GM23248 (cell line): ENCODE measurements at places on chromosomes 11 and 22.

DNA sequence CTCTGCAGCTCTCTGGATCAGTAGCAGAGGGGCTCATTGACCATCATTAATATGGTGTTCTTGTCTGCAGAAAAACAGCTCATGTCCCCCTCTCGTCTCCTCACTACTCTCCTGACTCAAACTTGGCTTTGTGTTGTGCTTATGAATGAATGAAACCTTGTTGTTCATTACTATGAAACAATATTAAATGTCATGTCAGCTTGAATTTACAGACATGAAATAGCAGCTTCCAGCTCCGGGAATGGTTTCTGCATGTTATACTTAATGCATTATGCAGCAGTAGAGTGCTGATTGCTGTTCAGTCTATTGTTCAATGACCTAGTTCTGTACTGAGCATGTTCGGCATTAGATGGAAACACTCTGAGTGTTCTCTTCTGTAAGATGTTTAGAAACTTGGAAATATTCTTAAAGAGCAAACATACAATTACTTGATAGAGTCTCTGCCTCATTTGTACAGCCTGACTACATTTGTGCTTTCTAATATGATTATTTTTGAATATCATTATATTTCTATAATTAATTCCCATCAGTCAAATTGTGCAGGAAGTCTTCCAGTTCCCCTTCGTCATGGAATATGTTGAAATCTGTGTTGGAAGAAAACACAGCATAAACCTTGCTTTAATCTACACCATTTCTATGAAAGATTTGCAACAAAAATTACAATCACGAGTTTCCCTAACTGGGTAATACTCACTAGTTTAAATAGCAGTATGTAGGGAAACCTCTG, 340.4 kb downstream of the SOX6 start:
- no peak for DNase-seq

- no peak for DNase-seq
These were observed 401.1 kb downstream of the SHANK2 start for GRCh38 chr11:70851308-70851707.

DNA sequence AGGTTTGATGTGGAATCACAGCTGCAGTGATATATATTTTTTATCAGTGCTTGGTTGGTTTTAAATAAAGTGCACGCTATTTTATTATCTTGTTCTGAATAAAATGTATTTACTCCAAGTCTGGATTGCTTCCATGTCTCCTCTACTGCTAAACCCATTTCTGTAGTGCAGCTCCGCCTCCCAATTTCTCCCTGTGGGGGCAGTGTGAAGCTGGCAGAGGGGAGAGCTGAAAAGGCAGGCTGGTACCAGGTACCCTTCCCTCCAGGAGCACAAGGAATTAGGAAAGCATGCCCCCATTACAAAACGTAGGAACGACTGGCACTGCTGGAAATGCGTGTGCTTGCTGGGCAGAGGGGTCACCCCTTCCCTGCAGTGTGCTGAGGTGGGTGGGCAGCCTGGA, 934 bp upstream of the TMEM132A start:
- no peak for DNase-seq

DNA sequence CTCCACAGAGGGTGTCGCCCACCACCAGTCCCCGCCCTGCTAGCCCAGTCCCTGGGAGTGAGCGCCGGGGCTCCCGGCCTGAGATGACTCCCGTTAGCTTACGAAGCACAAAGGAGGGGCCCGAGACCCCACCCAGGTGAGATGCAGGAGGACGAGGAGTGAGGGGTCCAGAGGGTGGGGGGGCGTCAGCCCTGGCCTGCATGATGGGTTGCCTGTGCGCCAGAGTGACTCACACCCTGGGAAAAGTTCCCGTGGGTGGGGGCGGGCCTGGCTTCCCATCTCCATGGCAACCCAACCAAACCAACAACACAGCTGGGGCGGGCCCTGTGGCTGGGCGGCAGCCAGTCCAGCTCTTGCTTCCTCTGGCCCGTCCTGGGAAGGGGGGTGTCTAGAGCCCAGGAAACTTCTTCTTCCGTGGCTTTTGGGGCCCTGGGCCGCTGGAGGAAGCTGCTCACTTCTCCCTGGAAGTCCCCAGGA, 4.5 kb downstream of the GAS2L1 start:
- DNase-seq: peak; percentile 99

DNA sequence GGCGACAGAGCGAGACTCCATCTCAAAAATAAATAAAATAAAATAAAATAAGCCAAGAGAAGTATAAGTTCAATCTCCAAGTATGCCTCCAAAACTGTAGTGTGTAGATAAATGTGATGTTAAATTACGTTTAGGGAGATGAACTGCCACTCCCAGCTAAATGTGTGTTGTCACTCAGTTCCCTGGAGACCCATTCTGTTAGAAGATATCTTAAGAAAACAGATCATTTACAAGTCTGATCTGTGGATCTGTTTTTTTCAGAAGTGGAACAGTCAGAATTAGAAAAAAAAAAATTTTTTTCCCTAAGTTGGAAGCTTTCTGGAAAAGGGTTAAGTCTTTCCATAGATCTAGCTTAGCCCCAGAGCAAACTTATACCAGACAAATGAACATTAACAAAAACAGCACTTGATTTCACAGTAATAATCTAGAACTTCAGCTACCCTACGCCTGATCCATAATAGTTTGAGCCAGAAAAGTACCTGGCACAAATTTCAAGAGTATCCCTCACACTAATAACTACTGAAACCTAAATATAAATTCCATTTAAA, 18.2 kb downstream of the CELF1 start:
- no peak for DNase-seq

DNA sequence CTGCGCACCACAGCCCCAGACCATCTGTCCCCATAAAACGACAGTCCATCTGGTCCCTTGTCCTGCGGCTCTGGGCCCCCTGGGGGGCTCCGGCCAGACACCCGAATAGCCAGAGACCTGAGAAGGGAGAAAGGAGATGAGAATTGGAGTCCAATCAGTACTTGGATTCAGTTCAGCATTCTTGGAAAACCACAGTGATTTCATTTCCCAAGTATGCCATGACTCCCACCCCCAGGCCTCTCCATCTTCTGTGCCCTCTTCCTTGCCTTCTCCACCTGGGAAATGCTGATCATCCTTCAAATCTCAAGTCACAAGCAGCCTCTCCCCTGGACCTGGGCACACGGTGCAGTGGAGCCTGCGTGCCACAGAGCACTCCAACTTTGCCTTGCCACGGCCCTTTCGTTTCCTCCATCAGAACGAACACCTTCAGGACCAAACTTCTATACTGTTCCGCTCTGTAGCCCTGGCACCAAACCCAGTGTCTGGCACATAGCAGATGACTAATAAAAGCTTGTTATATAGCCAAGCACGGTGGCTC, 10.9 kb upstream of the MFNG start:
- DNase-seq: peak; percentile 92

GRCh38 chr11:119583585-119583984, 145.4 kb downstream of the NECTIN1 start:
- no peak for DNase-seq

GRCh38 chr11:40380835-40381234, 1078.6 kb downstream of the LRRC4C start:
- DNase-seq: no peak

DNA sequence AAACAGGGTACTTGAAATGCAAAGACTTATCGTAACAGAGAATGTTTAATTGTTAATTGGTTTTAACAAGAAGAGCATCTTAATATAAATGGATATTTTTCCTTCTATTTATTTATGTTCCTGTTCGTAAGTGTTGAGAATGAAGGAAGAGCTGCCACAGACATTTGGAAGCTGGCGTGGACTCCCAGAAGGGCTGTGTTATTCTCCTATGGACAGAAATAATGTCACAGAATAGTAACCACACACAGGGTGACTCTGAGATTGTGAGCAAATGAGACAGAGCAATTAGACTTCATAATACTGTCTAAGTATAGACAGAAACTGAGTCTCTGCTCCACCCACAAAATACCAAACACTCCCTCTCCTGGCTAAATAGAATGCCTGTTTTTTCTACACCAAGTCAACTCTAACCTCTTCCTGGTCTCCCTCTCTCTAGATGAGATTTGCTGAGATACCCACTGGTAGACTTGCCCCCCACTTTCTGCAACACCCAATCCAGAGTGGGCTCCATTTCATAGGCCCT, 6.1 kb downstream of the APOL3 start:
- DNase-seq: no peak

DNA sequence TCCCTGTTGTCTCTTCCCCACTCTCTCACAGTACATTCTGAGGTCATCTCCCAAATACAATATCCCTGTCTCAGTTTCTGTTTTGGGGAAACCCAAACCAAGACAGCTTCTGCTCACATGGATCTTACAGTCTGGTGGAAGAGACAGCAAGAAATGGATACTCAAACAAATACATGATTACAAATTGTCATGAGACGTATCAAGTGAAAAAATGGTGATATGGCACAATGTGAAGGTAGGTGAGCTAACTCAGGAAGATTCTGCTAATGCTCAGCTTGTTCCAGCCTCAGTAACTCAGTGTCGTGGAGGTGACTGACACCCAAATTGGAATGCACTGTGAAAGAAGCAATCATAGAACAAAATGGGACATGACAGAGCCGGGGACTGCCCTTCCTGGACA, 68.3 kb downstream of the CHST1 start:
- DNase-seq: no peak

- peak; percentile 43 for DNase-seq
These were observed 55.3 kb downstream of the C22orf42 start for GRCh38 chr22:32103658-32104315.

DNA sequence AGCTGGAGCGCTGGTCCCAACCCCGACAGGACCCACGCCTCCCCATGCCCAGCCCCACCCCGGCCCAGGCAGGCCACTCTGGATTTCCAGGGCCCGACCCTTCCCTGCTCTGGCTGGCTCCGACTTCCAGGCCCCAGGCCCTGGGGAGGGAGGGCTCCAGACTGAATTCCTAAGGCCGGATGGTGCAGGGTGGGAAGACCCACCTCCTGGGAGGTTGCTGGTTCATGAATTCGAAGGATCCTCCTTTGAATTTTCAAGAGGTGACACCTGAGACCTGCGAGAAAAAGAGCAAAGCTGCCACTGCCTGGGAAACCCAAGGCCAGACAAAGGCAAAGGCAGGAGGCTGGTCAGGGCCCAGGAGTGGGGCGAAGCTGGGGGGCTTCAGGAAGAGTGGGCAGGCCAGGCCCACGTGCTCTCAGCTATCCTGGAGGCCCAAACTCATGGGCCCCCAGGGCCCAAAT, 47.0 kb upstream of the LINC01488 start:
- DNase-seq: no peak

DNA sequence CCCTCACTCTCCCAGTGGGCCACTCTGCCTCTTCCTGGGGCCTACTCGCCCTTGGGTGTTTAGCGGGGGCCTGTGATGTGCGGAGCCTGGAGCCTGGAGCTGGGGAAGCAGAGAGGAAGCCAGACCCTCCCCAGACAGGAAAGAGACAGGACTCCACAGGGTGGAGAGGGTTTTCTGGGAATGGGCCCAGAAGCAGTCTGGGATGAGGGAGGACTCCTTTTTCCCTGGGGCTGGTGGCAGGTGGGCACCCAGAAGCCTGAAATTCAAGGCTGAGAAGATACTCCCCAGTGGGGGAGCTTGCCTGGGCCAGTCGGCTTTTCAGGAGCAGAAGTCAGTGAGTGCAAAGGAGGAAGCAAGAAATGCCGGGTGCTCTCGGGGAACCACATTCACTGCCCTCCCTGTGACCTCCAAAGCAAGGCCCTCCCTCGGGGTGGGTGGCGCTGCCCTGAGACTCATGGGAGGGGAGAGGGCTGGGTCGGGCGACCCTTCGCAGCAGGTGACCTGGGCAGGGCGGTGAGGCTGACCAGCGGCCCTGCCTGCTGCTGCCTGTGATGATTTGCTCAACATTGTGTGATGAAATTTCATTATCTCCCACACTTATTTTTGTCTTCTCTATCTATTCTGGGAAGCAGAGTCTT, 1377.4 kb downstream of the BRD1 start:
- DNase-seq: no peak

DNA sequence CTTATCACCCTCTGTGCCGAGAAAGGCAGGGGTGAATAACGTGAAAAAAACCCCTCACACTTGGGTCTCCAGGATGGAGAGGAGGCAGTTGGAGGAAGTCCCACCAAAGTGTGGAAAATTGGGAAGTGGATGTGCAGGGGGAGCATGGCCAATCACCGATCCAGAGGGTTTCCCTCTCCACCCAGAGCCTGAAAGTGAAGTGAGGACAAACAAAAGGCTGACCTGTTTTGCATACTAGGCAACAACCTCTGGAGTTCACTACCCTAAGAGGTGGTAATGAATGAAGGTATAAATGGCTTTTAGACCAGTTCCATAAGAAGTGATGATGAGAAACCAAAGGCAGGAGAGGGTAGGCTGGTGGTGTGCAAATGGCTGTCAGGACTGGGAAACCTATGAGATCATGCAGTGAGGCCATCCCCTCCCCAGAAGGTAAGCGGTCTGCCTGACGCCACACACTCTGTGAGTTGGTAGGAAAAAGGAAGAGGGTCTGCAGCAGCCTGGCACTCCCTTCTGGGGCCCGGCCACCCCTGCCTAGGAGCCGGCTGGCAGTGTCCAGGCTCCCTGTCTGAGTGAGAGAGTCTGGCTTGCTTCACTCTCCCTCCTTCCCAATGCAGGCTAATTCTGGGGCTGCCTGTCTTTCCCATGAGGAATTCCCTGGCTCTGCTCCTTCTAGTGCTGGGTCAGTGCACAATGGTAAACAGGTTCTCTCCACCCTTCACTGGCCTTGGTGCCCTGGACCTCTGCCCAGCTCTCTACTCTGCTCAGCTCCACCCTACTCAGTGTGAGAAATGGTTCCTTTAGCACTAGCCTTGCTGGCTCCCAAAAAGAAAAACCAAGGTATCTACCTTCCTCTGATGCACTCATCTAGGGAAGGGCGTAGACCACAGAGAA, 15.6 kb downstream of the TBC1D10A start:
- DNase-seq: peak; percentile 84

DNA sequence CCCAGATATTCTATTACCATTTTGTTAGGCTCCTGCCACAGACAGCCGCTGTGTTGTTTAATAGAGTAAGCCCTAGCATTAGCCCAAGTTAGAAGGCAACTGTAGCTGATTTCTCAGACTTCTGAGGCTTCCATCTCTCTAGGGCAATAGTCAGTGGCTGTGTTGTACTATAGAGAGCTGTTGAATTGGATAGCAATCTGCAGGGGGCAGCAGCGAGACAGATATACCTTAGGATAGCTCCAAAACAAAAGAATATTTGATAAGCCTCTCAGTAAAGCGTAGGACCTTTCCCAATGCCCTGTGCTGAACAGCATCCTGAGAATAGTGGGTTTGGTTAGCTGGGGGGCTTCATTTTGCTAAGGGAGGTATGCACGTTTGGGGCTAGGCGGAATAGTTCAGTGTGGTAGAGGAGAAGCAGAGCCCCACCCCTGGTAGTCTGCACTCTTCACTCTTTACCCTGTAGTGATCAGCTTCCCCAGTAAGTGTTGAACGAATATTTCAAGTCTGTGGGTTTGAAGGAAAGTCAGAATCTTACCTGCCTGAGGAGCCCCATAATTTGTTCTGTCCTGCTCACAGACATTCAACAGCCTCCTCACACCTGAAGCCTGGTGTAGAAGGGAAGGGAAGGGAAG, 515.1 kb downstream of the INSC start:
- no peak for DNase-seq
